ENCODE measurements at places on chromosomes 13 and 19. TPM values are rescaled to one million over a fixed set of nuclear protein-coding genes. Genes with fewer than 3 reads are reported as not detected.

The RNF113B gene
- total RNA-seq = not detected

DNA sequence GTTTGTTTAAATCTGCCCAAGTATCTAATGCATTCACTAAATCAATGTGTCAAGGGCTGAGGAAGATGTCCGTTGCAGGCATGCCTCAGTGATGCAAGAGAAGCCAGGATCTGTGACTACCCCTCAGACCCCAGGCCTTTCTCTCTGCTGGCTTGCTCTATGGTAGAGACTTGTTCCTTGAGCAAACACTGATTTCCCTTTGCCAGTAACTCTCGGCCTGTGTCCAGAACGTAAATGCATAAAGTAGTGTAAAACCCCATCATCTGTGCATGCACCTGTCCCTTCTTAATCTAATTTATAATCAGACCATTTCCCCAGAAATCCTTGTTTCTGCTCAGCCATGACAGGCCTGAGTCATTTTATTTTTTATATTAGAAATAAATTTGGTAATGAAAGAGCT is 28.7 kb upstream of the FRY start:
- no peaks in the 10 kb centered on the region for H3K36me3 ChIP-seq
- no peak for DNase-seq
- no peak overlapping the region for H3K27ac ChIP-seq
- no peak overlapping the region for H3K4me3 ChIP-seq

The CPT1C gene
- 2.2 TPM for total RNA-seq

DNA sequence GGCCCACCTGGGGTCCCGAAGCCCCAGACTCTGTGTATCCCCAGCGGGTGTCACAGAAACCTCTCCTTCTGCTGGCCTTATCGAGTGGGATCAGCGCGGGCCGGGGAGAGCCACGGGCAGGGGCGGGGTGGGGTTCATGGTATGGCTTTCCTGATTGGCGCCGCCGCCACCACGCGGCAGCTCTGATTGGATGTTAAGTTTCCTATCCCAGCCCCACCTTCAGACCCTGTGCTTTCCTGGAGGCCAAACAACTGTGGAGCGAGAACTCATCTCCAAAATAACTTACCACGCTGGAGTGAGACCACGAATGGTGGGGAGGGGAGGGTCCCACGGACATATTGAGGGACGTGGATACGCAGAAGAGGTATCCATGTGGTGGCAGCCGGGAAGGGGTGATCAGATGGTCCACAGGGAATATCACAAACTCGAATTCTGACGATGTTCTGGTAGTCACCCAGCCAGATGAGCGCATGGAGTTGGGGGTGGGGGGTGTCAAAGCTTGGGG is 1.0 kb upstream of the ICAM5 start:
- H3K4me3 ChIP-seq = peak overlapping the region; percentile 49
- H3K4me1 ChIP-seq = peaks cover 30% of the 10 kb centered on the region
- peaks cover 73% of the 10 kb centered on the region for H3K27me3 ChIP-seq
- no peak overlapping the region for H3K27ac ChIP-seq

The C19orf81 gene
- not detected for total RNA-seq

- DNase-seq = no peak
- H3K27me3 ChIP-seq = no peaks in the 10 kb centered on the region
- no peaks in the 10 kb centered on the region for H3K36me3 ChIP-seq
- no peak overlapping the region for H3K27ac ChIP-seq
- peaks cover 18% of the 10 kb centered on the region for H3K4me1 ChIP-seq
Measured at GRCh38 chr19:44792281-44792680, 14.6 kb downstream of the CBLC start.

The KLF1 gene
- total RNA-seq = 0.38 TPM

The ERICH6B gene
- total RNA-seq = not detected

GRCh38 chr13:79043208-79043607 is 362.8 kb downstream of the RBM26 start:
- no peak overlapping the region for H3K27ac ChIP-seq
- DNase-seq = no peak
- no peaks in the 10 kb centered on the region for H3K4me1 ChIP-seq
- H3K36me3 ChIP-seq = no peaks in the 10 kb centered on the region
- no peaks in the 10 kb centered on the region for H3K27me3 ChIP-seq
- H3K4me3 ChIP-seq = no peak overlapping the region

- peaks cover 27% of the 10 kb centered on the region for H3K4me1 ChIP-seq
- H3K4me3 ChIP-seq = peak overlapping the region; percentile 97
- DNase-seq = peak; percentile 69
- H3K27ac ChIP-seq = peak overlapping the region; percentile 100
- H3K36me3 ChIP-seq = peaks cover 5% of the 10 kb centered on the region
Measured at GRCh38 chr19:39409208-39410016, 2.8 kb downstream of the ZFP36 start.

The KIR2DL1 gene
- 0.56 TPM for total RNA-seq

DNA sequence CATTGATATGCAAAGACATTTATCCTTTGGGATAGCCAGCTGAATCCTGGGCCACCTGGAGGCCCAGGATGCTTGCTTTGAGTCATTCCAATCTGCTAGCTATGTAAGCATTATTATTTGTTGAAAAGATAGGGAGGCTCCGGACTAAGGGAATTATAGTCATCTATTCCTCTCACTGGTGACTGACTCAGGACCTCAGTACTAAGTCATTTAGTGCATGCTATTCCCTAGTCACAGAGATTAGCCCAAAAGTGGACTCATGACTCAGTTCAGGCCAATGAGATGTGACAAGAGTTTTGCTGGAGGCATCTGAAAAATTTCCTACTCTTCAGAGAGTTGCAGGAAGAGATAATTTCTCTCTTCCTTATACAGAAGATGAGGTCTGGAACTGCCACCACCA is 67.9 kb upstream of the ITM2B start:
- no peak overlapping the region for H3K4me3 ChIP-seq
- no peaks in the 10 kb centered on the region for H3K4me1 ChIP-seq
- H3K36me3 ChIP-seq = no peaks in the 10 kb centered on the region
- DNase-seq = no peak

The FGF21 gene
- total RNA-seq = not detected

The KLHL1 gene
- not detected for total RNA-seq

The ZNF345 gene
- total RNA-seq = 11.7 TPM

DNA sequence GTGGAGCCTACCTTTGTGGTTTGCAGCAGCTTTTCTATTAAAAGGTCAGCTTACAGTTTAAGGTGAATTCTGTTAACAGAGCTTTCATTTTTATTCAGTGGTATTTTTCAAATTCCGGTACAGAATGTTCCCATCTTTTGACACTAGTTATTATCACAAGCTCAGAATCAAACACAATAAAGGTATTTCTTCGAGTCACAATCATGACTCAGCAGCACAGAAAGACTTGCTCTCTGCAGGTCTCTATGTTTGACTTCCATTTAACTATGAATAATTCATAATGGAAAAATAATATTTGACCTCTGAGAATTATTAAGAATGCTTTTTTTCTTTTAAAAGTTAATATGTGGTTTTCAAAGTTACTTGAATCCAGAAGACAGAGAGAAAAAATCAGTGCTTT is 28.2 kb downstream of the DACH1 start:
- no peak overlapping the region for H3K4me3 ChIP-seq
- no peaks in the 10 kb centered on the region for H3K27me3 ChIP-seq
- DNase-seq = no peak
- no peaks in the 10 kb centered on the region for H3K36me3 ChIP-seq

DNA sequence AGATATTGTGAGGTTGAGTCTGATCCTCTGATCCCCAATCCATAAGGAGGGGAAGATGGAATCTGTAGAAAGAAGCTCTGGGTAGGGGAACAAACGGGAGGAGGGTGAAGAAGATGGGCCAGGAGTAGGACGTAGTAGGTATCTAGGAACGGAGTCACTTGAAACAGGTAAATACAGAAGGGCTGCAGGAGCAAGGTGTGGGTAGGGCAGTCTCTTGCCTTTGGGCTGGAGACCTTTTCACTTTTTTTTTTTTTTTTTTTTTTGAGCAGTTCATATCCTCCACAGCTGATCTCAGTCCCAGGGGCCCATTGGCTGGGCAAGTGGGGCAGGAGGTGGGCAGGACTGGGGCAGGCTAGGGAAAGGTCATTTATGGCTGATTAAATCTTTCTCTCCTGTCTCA is 1.5 kb downstream of the BCKDHA start:
- peaks cover 10% of the 10 kb centered on the region for H3K36me3 ChIP-seq
- H3K27me3 ChIP-seq = no peaks in the 10 kb centered on the region
- H3K4me3 ChIP-seq = no peak overlapping the region
- peaks cover 19% of the 10 kb centered on the region for H3K4me1 ChIP-seq
- DNase-seq = no peak

The FGF22 gene
- total RNA-seq = 2.8 TPM

DNA sequence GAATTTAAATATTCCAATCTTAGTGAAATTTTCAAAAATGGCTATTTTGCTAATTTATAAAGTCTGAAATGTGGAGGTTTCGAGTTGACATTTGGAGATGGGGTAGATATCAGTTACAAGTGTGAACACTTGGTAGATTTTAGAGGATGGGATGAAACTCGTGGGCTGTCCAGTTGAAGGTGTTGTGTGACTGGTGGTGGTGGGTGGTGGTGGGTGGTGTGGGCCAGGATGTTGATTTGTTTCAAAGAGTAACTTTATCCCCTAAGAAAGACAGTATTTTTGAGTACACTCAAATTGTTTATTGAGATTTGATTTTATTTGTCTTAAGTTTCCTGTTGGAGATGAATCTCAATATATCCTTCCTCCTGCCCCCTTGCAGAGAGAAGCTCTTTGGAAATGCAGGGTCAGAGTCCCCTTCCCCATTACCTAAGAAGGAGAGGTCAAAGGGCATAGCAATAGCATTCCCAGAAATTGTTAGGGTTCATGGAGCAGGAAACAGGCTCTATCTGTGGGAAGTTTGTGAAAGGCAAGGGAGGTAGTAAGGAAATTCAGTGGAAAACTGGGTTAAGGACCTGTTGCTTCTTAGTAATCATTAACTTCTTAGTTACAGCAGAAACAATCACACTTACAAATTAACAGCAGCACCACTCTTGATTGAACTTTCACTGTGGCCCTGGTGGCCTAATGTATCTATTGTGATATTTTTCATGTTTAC is 133.6 kb upstream of the RNF113B start:
- H3K4me3 ChIP-seq = no peak overlapping the region
- H3K27ac ChIP-seq = no peak overlapping the region
- no peaks in the 10 kb centered on the region for H3K4me1 ChIP-seq
- no peaks in the 10 kb centered on the region for H3K36me3 ChIP-seq
- DNase-seq = no peak

The IL12RB1 gene
- total RNA-seq = 26.3 TPM

- peaks cover 71% of the 10 kb centered on the region for H3K27me3 ChIP-seq
- H3K27ac ChIP-seq = no peak within 1 kb of the TSS
- no peak for DNase-seq
- peak within 1 kb of the TSS; percentile 44 for H3K4me3 ChIP-seq
Measured at GRCh38 chr19:33225458-33225926, at the start of gene SLC7A10. Gene SLC7A10 (minus strand): TSS chr19:33225850. CDS start chr19:33225703, 147 bp downstream.

The CRB3 gene
- total RNA-seq = 6.5 TPM

DNA sequence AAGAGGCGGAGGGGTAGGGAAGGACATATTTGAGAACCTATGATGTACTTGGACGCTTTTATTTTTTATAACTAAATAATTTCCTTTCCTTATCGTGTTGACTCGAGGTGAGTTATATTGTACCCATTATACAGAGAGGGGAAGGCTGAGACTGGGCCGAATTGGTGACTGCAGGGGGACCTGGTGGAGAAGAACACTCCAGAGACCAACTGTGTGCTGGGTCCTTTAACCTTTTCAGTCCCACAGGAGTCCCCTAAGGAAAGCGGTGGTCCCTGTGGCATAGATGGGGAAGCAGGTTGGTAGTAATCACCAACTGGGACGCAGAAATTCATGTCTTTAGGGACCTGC is 633 bp downstream of the MYH14 start:
- no peak overlapping the region for H3K27ac ChIP-seq
- no peaks in the 10 kb centered on the region for H3K36me3 ChIP-seq
- no peak for DNase-seq
- H3K4me1 ChIP-seq = peaks cover 10% of the 10 kb centered on the region
- no peak overlapping the region for H3K4me3 ChIP-seq

DNA sequence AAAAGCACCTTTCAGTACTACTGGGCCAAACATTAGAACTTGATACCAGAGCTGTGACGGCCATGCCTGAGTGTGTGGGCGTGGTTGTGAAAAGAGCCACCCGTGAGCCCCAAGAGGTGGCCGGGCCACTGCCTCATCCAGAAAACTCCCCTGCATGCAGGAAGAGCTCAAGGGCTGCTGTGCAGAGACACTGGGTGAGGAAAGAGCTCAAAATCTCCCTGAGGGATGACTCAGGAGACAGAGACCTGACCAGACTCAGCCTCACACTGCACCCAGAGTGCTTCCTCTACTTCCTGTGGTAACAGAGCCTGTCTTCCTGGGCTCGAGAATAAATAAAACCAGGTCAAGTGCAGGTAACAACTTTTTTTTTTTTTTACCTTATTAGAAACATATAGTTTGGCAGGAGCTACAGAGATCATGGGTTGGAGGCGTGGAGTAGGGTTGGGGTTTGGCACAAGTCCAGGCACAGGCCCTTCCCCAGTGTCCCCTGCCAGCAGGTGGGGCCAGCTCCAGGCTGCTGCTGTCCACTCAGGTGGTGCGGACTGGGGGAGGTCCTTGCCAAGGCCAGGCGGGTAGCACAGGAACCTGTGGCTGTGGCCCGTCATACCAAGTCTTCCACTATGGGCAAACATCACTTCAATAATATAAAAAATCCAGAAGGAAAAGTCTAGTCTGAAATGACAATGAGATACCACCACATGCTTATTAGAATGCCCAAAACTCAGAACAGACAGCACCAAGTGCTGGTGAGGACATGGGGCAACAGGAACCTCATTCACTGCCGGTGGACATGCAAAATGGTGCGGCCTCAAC is 25.5 kb downstream of the ELL start:
- H3K4me1 ChIP-seq = peaks cover 98% of the 10 kb centered on the region
- H3K36me3 ChIP-seq = no peaks in the 10 kb centered on the region
- H3K27me3 ChIP-seq = no peaks in the 10 kb centered on the region
- H3K27ac ChIP-seq = peak overlapping the region; percentile 98

GRCh38 chr19:52635786-52636570 is 2.2 kb downstream of the ZNF83 start:
- H3K4me3 ChIP-seq = no peak overlapping the region
- peaks cover 2% of the 10 kb centered on the region for H3K4me1 ChIP-seq
- H3K27ac ChIP-seq = no peak overlapping the region
- H3K36me3 ChIP-seq = no peaks in the 10 kb centered on the region

The KLHL26 gene
- 8.8 TPM for total RNA-seq

GRCh38 chr13:51624207-51624606 is 39.9 kb downstream of the WDFY2 start:
- no peak for DNase-seq
- H3K4me3 ChIP-seq = no peak overlapping the region
- peaks cover 4% of the 10 kb centered on the region for H3K4me1 ChIP-seq
- H3K27me3 ChIP-seq = no peaks in the 10 kb centered on the region
- H3K27ac ChIP-seq = no peak overlapping the region

DNA sequence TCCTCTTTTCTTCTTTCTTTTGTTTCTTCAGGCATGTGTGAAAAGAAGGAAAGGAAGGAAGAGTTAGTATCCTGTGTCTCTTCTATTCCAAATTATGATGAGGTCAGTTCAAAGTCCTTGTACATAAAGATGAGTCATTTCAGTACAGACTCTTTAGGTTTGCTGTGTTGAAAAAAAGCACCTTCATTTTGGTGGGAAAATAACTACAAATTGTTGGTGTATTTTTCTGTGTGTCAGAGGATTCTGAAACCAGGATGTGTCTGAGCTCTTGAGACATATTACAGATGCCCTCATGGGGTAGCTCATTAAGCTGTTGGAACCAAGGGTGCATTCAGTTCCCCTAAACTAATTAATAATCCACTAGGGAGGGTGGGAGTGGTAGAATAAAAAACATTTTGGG is 5.8 kb upstream of the HSPH1 start:
- no peak for DNase-seq
- no peak overlapping the region for H3K27ac ChIP-seq
- H3K27me3 ChIP-seq = no peaks in the 10 kb centered on the region
- H3K4me1 ChIP-seq = peaks cover 11% of the 10 kb centered on the region
- no peaks in the 10 kb centered on the region for H3K36me3 ChIP-seq
- H3K4me3 ChIP-seq = no peak overlapping the region

Measured in T-cell (primary cell).